Stimulated activated CD8-positive, alpha-beta memory T cell treated with anti-CD3 and anti-CD28 coated beads, Interleukin-4, amount 100 ng/mL, for 4 hours (primary cell): ENCODE measurements at places on chromosomes 5 and 9.

GRCh38 chr5:96075579-96076289 is 114.1 kb upstream of the ELL2 start:
- DNase-seq, result no peak

DNA sequence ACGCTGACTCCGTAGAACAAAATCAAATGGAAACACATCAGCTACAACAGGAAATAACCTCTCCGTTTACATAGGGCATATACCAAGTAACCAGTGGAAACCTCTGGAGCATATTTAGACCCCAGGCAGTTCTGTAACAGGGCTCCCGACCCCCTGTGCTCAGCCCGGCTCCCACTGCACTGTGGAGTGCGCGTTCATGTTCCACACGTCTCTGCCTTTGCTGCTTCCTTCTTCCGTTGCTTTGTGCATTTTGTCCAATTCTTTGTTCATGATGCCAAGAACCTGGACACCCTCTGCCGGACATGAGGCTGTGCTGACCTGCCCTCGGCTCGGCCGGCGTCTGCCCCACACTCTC is 5.9 kb upstream of the AGPAT2 start:
- no peak for DNase-seq

GRCh38 chr5:1504617-1505016 is 19.1 kb downstream of the LPCAT1 start:
- DNase-seq, result no peak

GRCh38 chr9:133210202-133210532 is 1.1 kb upstream of the OBP2B start:
- no peak for DNase-seq

DNA sequence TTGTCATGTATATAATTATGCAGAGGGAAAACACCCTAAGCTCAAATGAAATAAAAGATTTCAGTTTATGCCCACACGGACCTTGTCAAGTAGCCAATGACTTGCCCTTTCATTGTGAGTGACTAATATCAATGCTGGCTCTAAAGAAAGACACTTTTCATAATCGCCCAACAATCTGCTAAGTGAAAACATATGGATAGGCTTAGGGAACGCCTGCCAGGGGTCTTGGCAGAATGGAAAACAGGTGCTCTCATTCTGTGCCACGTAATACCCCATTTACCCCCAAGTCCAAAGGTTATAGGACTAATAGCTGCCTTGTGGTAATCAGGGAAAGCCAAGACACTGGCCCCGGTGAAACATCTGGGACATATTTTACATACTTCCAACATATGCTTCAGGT is 157.7 kb downstream of the SLF1 start:
- DNase-seq, result no peak

GRCh38 chr9:37028420-37029031 is 5.5 kb downstream of the PAX5 start:
- no peak for DNase-seq

GRCh38 chr9:14485366-14485765 is 171.4 kb upstream of the NFIB start:
- no peak for DNase-seq

GRCh38 chr9:124388275-124389048 is 26.8 kb downstream of the PSMB7 start:
- no peak for DNase-seq

DNA sequence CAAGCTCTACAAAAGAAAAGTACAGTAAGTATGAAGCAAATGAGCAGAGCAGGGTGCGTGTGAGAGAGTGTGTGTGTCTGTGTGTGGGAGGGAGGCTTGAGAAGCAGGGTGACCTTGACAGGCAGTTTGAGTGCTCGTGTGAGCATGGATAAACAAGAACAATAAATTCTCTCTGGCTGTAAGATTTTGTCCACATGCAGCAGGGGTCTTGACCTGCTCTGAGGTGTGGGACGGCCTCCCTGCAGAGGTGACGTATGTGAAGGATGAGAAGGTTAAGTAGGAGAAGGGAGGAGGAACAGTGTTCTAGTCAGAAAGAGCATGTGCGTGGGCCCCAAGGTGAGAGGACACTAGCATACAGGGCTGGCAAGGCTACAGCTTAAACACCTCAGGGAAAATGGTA is 49.0 kb downstream of the SPTLC1 start:
- no peak for DNase-seq

DNA sequence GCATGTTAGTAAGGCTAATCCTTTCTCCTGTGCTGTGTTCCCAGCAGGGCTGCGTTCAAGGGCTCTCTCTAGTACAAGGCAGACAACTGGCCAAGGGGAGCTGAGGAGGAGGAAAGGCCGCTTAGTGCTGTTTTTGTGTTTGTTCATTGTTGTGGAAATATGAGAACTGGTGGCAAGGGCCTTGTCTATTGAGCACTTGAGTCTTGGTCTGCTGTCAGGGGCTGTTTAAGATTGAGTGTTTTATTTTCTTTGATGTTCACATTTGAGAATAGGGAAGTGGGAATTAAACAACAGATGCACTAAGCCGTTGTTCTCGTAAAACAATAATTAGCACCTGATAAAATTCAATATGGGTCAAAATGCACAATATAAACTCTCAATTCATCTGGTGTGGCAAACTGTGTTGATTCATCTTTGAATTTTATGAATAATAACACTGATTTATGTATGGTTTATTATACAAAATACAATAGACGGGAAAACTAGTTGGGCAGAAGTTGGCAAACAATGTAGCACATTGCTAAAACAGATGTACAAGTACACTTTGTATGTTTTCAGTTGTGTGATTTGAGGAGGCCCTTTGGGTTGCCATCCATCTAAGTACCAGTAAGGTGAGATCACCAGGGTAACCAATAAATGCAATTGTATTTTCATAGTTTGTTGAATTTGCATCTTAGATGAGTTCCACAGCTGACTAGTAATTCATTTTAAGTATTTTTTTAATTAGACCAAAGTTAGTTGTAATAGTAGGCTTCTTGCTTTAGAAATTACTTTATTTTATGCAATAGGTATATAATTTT is 97.6 kb upstream of the GRHPR start:
- no peak for DNase-seq

DNA sequence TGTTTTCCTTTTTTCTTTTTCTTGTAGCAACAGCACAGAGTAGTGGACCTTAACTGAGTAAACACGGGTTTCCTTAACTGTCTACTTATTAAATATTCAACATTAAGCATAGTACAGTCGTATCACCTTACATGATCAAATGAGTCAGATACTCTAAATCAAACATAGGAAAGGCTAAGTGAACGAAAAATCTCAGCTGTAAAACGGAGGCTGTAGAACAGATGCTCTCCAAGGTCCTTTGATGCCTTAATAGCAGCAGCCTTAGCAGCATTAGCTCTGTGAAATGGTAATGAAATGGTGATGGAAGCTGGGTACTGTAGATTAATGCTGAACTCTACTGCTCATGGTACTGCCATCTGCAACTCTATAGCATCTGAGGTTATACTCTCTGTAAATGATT is 1433.3 kb upstream of the C9orf72 start:
- no peak for DNase-seq

DNA sequence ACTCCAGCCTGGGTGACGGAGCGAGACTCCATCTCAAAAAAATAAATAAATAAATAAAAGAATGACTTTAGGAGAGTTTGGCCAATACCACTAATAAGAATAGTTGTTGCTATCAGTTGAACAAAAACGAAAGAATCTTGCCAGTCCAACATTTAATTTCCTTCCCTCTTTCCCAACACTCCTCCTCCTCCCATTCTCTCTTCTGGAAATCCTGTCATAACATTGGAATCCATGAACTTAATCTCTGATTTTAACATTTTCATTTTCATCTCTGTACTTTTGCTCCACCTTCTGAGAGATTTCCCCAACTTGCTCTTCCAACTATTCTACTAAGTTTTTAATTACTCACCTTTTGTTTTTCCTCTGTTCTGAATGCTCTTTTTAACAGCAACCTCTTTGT is 42.8 kb upstream of the CDK20 start:
- DNase-seq, result no peak

DNA sequence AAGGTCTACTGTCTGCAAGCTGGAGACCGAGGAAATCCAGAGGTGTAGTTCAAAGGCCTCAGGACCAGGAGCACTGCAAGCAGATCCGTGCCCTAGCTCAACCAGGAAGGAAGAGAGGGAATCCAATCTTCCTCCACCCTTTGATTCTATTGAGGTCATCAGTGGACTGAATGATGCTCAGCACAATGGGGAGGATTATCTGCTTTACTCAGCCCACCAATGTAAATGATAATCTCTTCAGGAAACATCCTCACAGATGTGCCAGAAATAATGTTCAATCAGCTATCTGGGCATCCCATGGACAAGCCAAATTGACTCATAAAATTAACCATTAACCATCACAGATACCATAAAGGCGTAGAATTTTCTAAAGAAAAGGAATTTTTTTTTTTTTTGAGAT is 92.0 kb downstream of the BASP1 start:
- no peak for DNase-seq

- no peak for DNase-seq
These were observed 648.5 kb downstream of the BNC2 start for GRCh38 chr9:16221822-16222547.

GRCh38 chr9:137550231-137550621 is at the start of gene PNPLA7:
Gene PNPLA7 (minus strand): TSS chr9:137550402. CDS start chr9:137550197, 205 bp downstream.
- DNase-seq, result no peak

GRCh38 chr5:113381791-113382190 is 53.0 kb downstream of the TSSK1B start:
- DNase-seq, result no peak

GRCh38 chr9:77833561-77834429 is 185.7 kb upstream of the GNA14 start:
- no peak for DNase-seq

- DNase-seq, result no peak
These were observed 379.5 kb downstream of the TMEM232 start for GRCh38 chr5:110346893-110347358.

DNA sequence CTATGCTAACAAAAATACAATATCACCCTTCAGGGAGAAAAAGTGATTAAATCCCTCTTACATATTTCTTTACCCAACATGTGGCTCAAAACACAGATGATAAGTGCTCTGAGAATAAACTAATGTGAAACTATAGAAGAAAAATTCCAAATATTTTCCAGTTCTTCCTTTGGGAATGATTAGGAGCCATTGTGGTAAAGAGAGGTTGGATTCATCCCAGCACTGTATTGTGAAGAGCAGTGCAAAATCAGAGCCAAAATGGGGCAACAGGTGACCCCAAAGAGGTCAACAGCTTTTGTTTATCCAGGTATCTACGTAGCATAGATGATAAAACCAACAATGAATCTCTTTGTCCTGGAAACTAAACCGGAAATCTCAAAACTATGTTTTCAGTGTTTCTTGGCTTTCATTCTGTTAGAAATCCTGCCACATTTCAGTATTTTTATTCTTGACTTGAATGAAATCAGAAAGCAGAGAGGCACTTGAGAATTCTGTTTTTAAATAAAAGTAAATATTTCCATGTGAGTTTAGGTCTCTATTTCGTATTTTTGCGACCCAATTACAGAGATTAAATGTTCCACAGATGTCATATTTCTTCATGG is 120.4 kb upstream of the FST start:
- no peak for DNase-seq

DNA sequence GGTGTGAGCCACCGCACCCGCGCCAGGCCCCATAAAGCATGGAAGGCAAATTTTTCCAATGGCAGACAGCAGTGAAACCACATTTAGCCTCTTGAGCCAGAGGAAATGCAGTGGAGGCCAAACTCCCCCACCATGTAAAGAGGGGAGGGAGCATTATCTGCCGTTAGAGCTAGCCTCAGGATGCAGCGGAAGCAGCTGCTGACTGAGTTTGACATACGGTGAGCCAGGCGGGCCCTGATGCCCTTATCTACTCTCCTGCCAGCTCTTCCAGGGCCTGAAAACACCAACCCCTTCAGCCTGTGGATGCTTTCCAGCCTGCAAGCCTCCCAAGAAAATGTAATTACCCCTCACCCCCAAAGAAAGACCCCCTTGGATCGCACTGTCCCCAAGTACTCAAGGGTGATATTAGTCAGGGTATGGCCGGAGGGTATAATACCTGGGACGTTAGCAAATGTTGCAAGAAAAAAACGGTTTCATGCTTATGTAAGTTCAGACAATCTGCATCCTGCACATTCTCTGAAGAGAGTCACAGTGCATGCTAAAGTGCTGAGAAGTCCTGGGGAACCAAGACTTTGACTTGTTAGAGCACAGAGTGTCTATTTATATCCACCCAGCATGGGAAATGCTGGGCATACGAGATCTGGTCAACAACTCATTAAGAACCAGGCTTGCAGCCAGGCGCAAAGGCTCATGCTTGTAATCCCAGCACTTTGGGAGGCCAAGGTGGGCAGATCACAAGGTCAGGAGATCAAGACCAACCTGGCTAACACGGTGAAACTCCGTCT is 11.3 kb upstream of the GGTA1 start:
- DNase-seq, result no peak

GRCh38 chr5:42896523-42896922 is 84.8 kb upstream of the SELENOP start:
- DNase-seq, result no peak

DNA sequence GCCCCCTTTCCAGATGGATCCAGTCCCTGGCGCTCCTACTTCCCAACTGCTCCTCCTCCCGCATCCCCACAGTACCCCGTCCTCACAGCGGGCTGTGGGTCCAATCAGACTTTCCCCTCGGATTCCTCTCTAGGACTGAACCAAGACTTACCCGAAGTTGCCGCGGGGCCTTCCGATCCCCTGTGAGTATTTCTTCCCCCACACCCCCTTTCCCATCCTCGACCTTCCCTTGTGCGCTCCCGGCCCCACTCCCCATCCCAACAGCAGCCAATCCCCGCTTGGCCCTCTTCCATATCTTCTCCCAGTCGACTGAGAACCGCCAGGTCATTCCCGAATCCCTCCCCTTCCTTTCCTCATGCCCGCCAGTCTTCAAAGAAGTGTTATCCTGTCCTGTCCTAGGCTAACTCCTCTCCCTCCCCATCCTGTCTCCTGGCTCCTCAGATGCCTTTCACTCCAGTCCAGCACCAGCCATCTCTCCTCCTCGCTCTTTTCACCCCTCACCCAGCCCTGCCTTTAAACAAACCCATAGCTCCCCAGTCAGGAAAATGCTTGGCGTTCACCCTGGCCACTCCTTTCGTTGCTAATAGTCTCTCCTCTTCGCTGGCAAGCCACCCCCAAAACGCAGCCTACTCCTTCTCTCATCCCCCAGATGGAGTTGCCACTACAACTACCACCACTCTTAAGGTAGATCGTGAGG is 646 bp downstream of the SWI5 start:
- no peak for DNase-seq

DNA sequence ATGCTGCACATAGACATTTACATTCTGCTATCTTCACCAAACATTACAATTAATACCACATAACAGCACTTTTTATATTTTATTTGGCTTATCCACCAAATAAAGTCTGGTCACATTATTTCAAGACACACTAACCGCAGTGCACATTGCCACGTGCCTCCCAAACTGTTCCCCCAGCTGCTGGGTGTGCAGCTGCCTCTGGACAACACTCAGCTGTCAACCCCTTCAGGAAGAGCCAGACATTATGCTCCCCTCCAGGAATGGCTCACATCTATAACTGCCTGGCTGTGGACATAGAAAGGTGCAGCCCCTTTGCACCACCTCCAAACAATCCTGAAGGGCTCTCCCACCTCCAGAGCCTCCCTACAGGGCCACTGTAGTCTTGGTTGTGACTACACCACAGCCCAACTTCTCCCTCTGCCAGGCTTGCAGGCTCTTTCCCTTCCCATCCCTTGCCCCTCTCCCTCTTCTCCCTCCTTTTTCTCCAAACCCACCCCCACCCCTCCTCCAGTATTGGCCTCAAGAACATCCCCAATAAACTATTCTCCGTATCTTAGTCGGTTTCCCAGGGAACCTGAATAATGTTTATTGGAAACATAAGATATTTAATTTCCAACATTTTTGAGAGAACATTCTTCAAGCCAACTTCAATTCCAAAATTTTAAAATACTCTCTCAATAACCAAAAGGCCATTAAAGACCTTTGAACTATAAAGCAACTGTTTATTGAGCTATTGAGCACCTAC is 372.3 kb downstream of the CTNND2 start:
- no peak for DNase-seq

GRCh38 chr5:143737062-143737461 is 74.9 kb upstream of the HMHB1 start:
- no peak for DNase-seq
